ENCODE measurements at places on chromosomes 12 and 14.
A peak's percentile ranks its signal among the peaks of the same experiment; 100 is the strongest.

DNA sequence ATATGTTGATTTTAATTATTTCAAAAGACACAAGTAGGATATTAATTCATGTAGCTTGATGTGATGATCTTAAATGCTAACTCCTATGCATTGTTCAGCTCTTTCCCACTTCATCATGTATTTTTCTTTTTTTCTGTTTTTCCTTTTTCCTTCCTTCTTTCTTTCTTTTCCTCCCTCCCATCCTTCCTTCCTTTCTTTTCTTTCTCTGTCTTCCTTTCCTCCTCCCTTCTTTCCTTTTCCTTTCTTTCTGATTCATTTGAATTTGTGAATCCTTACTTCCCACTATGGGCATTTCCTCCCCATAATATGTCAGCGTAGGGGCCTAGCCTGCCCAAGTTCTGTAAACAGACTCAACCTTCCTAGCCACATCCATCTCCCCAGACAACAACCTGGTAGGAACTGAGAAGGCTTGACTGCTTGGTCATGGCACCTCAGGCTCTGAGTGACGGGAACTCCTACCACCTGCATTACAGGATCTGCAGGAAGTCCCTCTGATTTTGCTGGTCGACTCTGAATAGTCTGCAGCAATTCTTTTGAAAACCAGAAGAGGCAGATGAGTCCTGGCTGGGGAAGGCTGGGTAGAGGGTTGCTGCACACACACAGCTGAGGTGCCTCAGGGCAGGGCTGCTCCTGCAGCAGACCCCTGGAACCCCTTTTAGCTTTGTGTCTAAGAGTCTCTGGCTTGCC is 33.4 kb upstream of the BHLHE41 start:
- no peak for DNase-seq

DNA sequence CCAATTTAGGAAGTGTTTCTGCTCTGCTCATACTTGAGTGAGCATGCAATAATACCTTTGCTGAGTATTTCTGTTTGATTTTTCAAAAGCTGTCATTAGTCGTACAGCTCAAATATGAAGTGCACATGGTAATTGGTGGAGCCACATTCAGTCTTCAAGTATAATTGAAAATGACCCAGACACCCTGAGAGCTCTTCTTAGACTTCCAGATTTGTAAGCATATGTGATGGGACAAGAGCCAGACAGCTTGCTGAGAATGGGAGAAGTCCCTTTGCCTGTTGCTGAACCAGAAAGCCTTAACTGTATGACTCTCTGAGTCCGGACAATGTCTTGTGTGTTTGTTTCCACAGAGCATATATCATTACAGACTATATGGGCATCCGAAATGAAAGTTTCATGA is 307.3 kb downstream of the TMEM117 start:
- peak; percentile 91 for DNase-seq

DNA sequence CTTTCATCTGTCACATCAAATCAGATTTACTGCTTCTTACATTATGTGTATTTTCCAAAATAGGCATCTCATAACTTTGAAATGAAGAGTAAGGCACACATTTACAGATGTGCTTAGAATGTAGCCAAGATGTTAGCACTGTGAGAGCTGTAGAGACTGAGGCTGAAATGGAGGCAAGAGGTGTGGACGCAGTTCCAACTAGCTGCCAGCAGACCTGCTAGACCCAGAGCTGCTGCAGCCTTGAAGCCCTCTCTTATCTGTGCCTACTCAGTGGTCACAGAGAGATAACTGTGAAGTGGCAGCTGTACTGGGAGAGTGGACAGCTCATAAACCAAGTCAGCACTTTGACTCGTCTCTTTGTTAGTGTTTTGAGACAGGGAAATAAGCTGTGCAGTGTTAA is 470.9 kb downstream of the CCER1 start:
- DNase-seq = no peak

DNA sequence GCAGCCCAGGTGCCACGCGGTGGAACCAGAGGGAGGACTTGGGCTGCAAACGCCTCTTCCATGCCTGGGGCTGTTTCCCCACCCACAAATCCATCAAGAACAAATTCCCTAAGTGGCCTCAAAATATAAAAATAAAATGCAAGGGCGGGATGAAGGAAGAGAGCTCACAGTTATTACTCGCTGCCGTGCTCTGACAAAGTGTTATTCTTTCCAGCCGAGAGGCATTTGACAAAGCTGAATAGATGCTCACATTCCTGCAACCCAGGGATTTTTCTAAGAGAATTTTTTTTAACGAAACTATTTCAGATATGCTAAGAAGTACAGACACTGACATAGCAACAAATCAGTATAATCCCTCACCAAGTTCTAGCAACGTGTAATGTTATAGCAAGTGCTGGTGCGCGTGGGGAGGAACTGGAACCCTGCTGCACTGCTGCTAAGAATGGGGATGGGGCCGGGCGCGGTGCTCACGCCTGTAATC is 70.7 kb downstream of the SCARB1 start:
- DNase-seq = no peak

DNA sequence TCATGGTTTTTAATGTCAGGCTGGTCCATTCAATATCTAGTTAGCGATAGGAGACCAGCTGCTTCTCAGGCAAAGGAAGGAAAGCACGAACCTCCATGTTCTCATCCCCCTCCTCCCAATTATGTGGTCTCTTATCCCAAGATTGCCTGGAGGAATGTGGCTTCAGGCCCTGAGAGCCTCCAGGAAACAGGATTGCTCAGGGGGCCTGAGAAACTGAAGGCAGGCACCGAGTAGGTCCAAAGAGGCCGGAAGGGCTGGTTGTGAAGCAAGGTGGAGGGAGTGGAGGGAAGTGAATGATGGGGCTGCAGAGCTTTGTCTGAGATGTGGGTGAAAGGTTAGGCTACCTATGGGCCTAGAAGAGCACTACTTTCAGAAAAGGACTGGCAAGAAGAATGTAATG is 188.2 kb upstream of the DDHD1 start:
- no peak for DNase-seq

DNA sequence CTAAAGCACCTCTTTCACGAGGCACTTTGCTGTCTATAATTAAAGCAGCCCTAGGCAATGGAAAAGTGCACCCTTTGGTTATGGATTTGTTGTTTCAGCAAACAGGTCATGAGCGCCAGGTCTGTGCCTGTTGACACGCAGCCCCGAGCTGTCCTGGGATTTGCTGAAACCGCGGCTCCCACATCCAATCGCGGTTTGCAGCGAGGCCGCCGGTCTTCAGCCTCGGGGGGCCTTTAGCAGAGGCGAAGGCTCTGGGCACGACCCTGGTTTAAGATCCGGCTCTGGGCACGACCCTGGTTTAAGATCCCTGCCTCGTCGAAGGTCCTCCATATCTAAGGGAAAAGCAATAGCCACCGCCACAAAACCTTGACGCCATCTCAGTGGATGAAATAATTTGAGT is 79.2 kb downstream of the GLT1D1 start:
- DNase-seq = no peak

Data from cerebellar cortex (tissue), 1 donor.